ENCODE measurements at places on chromosomes 13 and 19.

- no peak for DNase-seq
Observed at GRCh38 chr13:106100171-106100919, 435.1 kb downstream of the EFNB2 start.

- no peak for DNase-seq
Observed at GRCh38 chr13:107518292-107518691, 697.0 kb downstream of the LIG4 start.

- peak; percentile 76 for DNase-seq
Observed at GRCh38 chr13:50693727-50694126, 149.8 kb downstream of the DLEU7 start.

DNA sequence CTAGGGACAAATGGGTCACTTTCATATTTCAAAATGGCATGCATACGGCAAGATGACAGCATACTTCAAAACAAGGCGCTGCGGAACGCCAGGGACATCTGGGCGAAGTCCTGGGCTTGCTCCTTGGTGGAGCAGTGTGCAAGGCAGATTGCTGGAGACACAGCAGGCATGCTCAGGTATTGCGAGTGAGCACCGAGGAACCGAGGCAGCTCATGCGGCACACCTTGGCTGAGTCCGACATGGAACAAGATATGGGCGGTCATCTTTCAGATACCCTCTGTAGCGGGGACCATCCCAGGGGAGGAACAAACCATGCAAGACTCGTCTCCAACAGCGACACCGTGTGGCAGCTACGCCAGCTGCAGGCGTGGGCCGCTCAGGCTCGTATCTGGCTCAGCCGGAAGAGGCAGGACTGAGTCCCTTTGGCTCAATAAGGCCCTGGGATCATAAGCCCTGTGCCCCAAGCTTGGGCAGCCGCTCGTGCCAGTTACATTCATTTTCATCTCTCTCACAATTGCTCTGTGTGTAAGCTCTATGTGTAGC, 112.4 kb downstream of the NUFIP1 start:
- no peak for DNase-seq

GRCh38 chr13:30529085-30529834, 63.5 kb upstream of the HMGB1 start:
- no peak for DNase-seq

- no peak for DNase-seq
Observed at GRCh38 chr13:49220856-49221589, 885 bp downstream of the MLNR start.

- no peak for DNase-seq
Observed at GRCh38 chr13:57531256-57531655, 100.3 kb upstream of the PCDH17 start.
